ENCODE measurements at places on chromosomes 3 and 15. TPM values are rescaled to one million over a fixed set of nuclear protein-coding genes. Genes with fewer than 3 reads are reported as not detected.

Gene FAN1
- 13.0 TPM for total RNA-seq

Gene CYP8B1
- not detected for total RNA-seq

Gene DPPA4
- total RNA-seq: not detected

Gene SERINC4
- not detected for total RNA-seq

Gene DISP2
- total RNA-seq: 0.35 TPM

Gene LHFPL4
- not detected for total RNA-seq

Gene CAPN3
- total RNA-seq: 0.35 TPM

Gene RARRES1
- 148 TPM for total RNA-seq

Gene DHX36
- total RNA-seq: 18.8 TPM

Gene MEIS2
- total RNA-seq: 65.4 TPM

Gene CNTN4
- total RNA-seq: not detected
